ENCODE measurements at places on chromosomes 3 and 15. TPM values are rescaled to one million over a fixed set of nuclear protein-coding genes. Genes with fewer than 3 reads are reported as not detected.

- DNase-seq, result no peak
Observed at GRCh38 chr3:190019006-190019405, 101.7 kb downstream of the P3H2 start.

GRCh38 chr15:90439946-90440345 lies 51.9 kb downstream of the IQGAP1 start:
- DNase-seq, result no peak

The PSTPIP1 gene
- 0.19 TPM for total RNA-seq

The ATG3 gene
- total RNA-seq, result 74.9 TPM

The EIF5A2 gene
- total RNA-seq, result 15.4 TPM

All from H4 (cell line).